ACHN (cell line): ENCODE measurements at places on chromosomes 6 and 20.

DNA sequence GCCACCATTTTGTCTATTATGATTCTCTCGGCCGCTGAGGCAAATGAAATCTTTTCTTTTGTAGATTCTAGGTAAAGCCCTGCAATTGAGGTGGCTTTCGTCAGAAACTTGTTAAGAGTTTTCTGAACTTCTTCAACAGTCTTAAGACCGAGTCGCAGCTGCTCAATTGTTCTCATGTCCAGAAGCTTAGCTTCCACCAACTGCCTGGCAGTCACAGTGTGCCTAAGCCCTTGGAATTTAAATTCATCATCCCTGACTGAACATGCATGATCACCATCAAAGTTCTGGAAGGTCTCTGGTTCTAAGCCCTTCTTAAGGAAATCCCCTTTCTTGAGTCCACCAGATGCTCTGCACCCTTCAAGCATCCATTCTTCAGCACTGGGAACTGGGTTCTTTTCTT lies 25.7 kb downstream of the DST start:
- DNase-seq: no peak

DNA sequence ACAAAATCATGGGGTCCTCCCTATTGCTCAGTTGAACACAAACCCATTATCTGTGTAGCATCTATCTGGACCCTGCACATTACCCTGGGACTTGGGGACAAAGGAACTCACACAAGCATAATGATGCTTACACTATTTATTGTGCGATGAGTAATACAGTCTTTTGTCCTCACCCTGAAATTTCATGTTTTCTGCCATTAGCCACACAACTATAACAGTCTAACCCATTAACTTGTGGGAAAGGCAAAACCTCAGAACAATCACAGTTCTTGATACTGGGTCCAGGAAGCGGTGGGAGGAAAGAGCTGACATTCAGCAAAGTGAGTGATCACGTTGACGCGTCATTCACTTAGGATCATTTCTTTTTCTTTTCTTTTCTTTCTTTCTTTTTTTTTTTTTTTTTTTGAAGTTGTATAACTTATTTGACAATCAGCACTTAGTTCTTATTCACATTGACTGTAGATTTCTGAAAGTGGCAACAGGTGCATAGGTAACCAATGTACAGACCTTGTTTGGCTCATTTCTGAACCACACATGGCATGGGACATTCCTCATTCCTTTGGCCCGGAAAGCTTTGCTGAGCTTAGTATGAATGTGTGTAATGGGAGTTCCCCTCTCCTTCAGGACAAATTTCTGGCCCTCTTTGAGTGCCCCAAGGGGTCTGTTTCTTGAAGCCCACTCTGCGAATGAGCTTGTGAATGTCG lies 94.8 kb upstream of the CNKSR3 start:
- no peak for DNase-seq

- no peak for DNase-seq
Observed at GRCh38 chr20:752291-752690, 16.0 kb downstream of the SLC52A3 start.

DNA sequence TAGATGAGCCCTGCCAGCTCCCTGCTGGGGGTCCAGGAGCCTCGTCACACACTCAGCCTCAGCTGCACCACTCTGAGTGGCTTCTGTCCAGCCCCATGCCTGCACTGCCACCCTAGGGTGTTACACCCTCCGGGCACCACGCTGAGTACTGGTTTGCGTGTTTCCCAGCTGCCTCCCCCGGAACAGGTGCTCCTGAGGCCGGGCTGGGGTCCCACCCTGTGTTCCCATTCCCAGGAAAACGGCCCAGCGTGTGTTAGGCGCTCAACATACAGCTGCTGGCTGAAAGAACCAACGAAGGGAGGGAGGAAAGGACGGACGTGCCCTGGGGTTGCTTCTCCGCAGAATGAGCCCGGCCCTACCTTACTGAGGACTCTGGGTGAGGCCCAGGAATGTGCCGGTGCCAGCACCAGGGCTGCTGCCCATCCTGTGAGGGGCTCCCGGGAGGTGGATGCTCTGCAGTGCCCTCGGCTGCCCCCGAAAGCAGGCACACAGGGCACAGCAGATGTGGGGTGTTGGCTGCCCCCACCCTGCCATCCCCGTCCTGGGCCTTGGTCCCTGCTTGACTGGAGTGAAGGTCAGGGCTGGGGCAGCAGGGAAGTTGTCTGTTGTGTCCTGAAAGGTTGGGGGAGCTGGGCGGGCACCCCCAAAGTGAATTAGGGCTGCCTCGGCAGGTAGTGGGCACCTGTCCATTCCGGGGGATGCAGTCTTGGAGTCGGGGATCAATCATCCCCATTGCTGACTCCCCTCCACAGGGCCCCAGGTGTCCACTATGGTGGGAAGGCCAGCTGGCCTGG lies 16.3 kb downstream of the LAMA5 start:
- DNase-seq: no peak

DNA sequence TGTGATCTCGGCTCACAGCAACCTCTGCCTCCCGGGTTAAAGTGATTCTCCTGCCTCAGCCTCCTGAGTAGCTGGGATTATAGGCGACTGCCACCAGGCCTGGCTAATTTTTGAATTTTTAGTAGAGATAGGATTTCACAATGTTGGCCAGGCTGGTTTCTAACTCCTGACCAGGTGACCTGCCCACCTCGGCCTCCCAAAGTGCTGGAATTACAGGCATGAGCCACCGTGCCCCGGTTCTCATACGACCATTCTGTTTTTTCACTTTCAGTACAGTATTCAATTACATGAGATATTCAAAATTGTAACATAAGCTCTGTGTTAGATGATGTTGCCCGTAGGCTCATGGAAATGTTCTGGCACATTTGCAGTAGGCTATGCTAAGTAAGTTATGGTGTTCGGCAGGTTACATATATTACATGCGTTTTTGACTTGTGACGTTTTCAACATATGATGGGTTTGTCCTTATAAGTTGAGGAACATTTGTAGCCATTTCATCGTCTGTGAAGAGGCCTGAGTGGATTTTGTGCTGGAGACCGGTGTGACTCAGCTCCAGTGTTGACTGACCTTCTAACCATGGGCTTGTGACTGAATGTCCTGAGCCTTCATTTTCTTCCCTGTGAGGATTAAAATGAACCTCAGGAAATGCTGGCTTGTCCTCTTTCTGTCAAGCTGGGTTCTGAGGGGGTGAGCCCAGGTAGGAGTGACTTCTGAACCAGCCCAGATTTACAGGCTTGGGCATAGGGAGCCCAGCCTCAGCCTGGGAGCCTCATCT lies 12.2 kb downstream of the PPARD start:
- no peak for DNase-seq

DNA sequence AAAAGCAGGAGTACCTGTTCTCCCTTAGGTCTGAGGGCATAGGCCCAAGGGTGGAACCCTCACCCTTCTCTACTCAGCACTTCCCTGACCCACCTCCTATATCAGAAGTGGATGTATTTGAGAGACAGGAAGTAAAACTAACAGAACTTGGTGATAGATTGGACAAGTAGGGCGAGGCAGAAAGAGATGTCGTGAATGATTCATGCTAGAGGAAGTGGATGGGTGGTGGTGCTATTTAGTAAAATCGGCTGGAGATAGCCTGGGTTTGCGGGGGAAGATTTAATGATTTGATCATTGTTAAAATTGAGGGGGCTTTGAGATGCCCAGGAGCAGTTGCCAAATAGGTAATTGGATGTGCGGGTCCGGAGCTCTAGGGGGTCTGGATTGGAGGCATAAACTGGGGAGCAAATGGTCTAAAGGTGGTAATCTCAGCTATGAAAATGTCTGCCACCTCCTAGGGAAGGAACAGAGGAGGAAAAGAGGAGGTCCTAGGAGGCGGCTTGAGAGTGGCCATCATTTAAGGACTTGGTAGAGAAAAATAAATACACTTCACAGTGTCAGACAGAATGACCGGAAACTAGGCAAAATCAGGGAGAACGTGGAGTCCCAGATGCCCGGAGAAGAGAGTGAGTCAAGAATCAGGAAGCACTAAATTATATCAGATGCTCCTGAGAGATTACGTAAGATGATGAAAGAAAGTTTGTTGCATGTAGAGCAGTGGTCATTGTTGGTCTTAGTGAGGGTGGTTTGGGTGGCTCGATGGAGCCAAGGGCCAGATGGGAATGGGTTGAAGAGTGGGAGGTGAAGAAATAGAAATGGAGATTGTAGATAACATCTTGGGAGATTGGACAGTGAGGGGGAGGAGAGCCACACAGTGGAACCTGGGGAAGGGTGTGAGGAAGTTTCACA lies 142.0 kb downstream of the CEP57L1 start:
- DNase-seq: no peak

GRCh38 chr20:17061715-17062114 lies 165.1 kb upstream of the PCSK2 start:
- DNase-seq: no peak

- DNase-seq: no peak
Observed at GRCh38 chr20:58938078-58938477, 43.0 kb upstream of the NELFCD start.

GRCh38 chr6:43738267-43738676 lies 31.7 kb upstream of the VEGFA start:
- no peak for DNase-seq

DNA sequence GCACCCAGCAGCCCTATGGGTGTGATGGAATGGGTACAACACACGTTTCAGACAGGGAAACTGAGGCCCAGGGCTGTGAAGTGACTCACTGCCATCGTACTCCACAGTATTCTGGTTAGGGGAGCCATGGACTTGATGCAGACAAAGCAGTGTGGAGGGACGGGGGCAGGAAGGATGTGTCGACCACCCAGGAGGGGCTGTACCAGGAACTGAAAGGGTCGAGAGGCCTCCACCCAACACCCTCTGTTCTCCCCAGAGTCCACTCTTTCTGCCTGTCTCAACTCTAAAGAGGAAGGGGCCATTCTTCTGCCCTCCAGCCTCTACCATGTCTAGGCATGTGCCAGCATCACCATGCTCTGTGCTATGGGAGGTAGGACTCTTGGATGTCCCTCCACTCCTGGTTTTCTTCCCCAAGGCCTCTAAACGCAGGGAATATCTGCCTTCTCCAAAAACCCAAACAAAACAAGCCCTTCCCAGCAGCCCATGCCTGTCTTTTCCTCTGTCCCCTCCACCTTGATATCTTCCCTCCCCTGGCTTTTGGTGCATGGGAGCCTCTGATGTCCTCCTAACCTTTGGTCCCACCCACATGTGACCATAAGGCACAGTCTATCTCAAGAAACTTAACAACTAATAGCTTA lies 7.4 kb downstream of the SLC22A1 start:
- DNase-seq: no peak

DNA sequence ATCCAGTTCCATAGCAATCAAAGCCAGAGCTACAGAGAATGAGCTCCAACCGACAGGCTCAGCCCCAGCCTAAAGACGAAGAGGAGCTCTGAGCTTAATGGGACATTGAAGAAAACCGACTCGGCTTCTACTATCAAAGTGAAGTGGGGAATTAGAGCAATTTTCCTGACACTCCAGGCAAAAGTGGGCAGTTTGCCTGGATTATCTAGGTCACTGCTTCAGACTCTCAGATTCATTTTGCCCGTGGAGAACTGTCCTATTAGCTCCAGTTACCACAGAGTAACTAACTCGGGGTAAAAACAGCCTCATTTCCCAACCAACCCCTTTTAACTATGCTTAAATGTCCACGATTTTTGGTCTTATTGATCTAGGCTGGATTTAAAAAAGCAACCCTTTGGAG lies 592.1 kb upstream of the NRSN1 start:
- DNase-seq: no peak

GRCh38 chr6:84902354-84902928 lies 138.0 kb upstream of the TBX18 start:
- DNase-seq: no peak

- DNase-seq: no peak
Observed at GRCh38 chr20:23002276-23002675, 32.8 kb upstream of the SSTR4 start.

- DNase-seq: no peak
Observed at GRCh38 chr6:97917369-97917768, 634.4 kb upstream of the MMS22L start.

DNA sequence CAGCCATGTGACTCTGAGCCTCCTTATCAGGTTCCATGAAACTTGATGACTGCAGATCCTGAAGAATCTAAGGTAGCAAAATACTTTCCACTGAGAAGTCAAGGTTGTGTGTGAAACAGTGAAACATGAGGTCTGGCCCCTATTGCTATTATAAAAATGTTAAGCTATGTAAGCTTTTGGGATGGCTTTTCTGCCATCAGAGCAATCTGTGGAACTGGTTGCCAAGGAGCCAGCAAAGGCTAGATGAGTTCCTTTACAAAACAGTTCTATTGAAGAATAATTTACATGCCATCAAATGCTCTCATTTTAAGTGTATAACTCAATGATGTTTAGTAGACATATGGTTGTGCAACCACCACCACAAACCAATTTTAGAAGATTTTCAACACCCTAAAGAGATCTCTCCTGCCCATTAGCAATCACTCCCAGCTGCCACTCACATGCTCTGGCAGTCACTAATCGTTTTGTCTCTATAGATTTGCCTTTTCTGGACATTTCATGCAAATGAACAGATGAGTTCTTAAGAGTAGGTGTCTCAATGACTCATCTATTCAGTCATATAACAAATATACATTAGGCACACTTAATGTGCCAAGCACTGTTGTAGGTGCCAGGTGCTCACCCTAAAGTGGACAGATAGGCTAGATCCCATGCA lies 19.9 kb upstream of the MEP1A start:
- no peak for DNase-seq

DNA sequence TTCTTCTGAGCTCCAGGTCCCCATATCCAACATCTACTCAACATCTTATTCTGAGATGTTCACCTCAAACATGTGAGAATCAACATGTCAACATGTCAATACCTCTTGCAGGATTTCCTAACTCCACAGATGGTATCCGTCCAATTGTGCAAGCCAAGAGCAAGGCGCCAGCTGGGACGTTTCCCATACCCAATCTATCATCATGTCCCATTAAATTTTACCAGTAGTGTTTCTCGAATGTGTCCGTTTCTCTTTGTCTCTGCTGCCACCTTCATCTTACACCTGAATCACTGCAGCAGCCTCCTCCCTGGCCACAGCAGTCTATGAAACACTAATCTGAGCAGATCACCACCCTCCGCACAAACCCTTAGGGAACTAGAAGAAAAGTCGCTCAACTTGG lies 78.0 kb upstream of the RPS6KA2 start:
- DNase-seq: no peak

DNA sequence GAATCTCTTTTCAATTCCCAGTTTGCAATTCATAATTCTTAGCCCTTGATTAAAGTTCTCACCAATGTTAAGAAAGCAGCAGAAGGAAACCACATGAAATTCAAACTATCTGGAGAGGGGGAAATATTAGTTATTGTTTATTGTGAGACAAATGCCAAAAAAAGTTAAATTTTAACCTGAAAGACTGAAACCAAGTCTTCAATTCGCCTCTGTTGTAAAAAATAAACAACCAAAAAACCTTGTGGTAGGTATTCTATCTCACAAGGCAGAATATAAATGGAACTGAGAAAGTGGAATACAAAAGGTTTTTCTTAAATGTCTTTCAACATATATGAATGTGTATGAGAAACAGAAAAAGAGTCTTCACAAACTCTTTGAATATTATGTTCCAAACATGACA lies 24.8 kb downstream of the TMX4 start:
- no peak for DNase-seq

- DNase-seq: peak; percentile 91
Observed at GRCh38 chr20:47317127-47317895, 39.2 kb downstream of the ZMYND8 start.

GRCh38 chr6:24245275-24245674 lies 112.6 kb downstream of the DCDC2 start:
- peak; percentile 13 for DNase-seq
